ENCODE measurements at places on chromosomes 7 and 10. TPM values are rescaled to one million over a fixed set of nuclear protein-coding genes. Genes with fewer than 3 reads are reported as not detected.
A peak's percentile ranks its signal among the peaks of the same experiment; 100 is the strongest.

- DNase-seq, result peak; percentile 40
These were observed 11.0 kb downstream of the GHRHR start for GRCh38 chr7:30974605-30975255.

DNA sequence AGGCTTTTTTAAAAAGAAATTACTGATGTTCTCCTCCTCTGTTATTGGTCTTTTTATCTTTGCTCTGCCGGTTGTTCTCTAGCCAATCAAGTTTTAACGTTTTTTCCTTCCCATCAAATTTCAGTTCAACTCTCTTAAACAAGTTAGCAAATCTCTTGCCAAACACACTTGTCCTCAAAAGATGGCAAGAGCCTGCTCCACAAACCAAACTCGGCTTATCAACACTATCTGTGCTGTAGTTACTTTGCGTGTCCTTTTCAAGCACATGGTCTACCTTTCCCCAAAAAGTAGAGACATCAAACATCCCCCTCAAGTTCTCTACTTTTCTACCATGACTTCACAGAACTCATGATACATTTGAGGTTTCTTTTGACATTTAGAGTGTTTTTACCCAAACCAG, 71.3 kb downstream of the OSBPL3 start:
- no peak for DNase-seq

- no peak for DNase-seq
These were observed 46.2 kb upstream of the EZH2 start for GRCh38 chr7:148930335-148930734.

DNA sequence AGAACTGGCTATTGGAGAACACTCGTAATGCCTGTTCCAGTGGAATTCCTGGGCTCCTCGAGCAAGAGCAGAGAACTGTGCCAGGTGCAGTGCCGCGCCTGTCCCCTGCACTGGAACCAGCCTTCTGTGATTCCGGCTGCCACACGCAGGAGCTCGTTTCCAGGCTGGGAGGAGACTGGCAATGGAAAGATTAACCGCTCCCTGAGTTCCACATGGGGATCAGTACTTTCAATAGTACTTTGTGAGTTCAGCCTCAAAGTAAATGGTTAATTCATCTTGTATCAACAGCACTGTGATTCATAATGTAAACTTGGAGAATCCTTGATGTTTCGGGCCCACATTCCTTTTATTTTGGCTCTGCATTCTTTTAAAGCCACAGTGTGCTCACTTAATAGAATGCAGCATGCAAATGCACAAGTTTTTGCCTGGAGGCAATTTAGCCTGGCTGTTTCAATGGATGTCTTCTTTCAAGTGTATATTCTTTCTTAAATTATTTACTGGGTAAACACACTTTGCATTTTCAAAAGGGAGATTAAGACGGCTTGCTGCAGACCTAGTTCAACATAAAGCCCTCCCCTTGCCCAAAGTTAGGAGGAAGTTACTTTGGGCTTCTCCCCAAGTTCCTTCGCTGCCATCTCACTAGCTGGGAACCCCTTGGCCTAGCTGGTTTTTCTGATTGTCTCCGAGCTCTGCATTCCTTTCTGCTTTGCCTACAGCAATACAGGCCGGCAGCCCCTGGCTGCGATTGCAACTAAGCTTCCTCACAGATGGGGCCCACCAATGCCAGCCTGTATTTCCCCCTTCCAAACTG, 138.1 kb upstream of the TCF7L2 start:
- DNase-seq, result peak; percentile 94

DNA sequence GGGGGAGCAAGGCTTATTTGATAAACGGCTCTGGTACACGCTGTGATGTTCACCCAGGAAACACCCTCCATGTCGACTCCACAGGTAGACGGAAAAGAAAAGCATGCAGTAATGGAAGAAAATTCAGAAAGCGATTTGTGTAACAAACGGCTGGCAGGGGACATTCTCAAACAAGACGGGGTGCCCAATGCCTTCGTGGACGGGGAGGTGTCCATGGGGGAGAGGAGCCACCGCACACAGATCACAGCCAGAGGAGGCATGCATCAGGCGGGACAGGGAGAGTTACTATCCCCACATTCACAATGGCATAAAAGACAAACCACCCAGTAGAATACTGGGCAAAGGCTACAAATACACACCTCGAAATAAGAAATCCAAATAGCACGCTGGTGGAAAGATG, 20.1 kb downstream of the CNPY1 start:
- DNase-seq, result no peak

Gene GCK
- total RNA-seq, result 0.18 TPM

Gene ADCY1
- 0.18 TPM for total RNA-seq

Gene EBLN1
- total RNA-seq, result not detected

- no peak for DNase-seq
These were observed 471.4 kb downstream of the XPNPEP1 start for GRCh38 chr10:109451879-109452278.

DNA sequence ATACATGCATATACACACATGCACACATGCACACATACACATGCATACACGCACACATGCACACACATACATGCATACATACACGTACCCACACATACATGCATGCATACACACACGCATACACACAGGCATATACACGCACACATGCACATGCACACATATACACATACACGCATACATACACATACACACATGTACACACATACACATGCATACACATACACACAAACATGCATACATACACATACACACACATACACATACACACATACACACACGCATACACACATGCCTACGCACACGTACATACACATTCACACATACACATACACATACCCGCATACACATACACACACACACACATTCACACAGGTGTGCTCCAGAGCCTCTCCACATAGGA, 81.0 kb upstream of the KMT2E start:
- DNase-seq, result no peak
